Activated CD4-positive, CD25-positive, alpha-beta regulatory T cell treated with anti-CD3 and anti-CD28 coated beads, Interleukin-2, amount 50 U/mL, for 24 hours (primary cell): ENCODE measurements at places on chromosomes 3 and 15.
A peak's percentile ranks its signal among the peaks of the same experiment; 100 is the strongest.

DNA sequence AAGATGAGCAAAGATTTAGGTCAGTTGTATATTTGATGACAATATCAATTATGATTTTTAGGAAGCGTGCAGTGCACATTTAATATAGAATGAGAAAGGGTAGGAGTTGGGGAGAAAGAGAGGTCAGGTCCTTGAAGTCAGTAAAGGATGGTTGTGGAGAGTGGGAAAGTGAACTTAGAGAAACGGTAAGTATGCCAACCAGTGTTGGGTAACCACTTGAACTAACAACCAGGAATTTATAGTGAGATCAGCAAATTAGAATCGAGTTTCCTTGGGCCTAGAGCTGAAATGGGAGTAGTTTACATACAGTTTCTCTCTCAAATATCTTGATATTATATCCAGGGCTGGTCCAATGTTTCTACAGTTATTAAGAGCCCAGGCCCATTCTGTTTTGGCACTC lies 188.5 kb upstream of the RBMS3 start:
- ATAC-seq = no peak

DNA sequence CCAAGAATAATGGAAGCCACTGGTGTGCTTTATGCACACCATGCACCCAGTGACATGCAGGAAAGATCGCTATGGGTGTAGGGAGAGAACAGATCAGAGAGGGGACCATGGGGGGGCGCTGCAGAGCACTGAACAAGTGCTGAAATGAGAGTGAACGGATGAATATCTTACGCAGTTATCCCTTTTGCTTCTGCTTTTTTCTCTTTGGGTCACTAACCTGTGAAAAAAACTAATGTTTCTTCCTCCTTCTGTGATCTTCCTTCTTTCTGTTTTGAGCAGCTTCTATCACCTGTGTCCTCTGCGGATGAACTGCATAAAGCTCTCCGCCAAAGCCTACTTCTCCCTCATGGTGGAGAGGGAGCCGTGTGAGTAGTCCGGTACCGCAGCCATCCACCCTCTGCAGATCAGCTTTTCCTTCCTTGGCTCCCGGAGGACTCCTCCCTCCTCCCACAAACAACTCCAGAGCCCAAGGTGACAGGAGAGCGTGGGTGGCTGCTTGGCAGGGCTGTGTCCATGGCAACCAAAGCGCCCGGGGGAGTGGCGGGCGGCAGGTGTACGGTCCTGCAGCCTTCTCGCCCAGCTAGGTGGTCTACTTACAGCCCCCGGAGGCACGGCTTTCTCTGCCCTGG lies 106.2 kb downstream of the DGKG start:
- no peak for ATAC-seq

- no peak for ATAC-seq
Measured at GRCh38 chr3:3714572-3714971, 84.7 kb upstream of the LRRN1 start.

GRCh38 chr3:101865751-101866509 lies 16.6 kb downstream of the NFKBIZ start:
- no peak for ATAC-seq

DNA sequence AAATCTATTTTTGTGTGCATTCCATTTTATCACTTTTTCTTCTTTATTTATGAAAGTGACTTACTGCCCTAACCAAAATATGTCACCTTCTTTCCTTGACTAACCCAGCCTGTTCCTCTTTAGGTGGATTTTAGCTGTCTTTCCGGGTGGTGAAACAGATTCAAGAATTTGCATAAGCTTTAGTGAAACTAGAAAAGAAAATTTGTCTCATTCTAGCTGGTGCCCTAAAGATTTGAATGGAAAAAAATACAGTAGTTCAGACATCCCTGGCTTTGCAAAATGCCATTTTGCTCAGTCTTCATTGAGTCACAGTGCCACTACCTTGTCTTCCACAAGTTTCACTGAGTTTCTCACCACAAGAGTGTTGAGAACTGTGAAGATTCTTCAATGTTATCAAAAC lies 28.2 kb upstream of the CCDC50 start:
- ATAC-seq = no peak

GRCh38 chr15:25478313-25478712 lies 39.5 kb upstream of the UBE3A start:
- no peak for ATAC-seq

DNA sequence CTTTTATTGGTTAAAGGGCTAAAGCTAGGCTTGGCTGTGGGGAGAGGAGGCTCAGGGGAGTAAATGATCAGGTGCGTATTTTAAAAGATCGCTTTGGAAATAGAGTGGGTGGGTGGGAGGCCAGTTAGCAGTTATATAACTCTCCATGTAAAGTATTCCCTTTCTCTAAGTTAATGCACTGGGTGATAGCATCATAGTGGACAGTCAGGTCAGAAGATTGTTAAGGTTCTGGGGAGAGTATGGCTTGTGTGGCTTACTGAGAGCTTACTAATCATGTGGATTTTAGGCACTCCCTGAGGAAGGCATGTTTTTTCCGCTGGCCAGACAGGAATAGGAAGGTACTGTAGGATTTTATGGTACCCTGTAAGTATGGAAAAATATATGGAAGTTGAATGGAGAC lies 6.3 kb upstream of the EIF3J start:
- ATAC-seq = no peak

DNA sequence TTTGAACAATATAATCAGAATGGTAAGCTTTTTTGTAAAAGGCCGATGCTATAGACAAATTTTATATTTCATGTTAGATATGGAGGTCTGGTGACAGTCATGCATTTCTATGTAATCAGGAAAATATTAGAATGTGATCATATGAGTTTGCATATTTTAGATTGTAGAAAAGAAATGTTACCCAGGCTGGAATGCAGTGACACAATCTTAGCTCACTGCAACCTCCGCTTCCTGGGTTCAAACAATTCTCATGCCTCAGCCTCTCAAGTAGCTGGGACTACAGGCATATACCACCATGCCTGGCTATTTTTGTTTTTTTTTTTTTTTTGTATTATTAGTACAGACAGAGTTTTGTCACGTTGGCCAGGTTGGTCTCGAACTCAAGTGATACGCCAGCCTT lies 152.0 kb downstream of the LMLN start:
- ATAC-seq = no peak

- no peak for ATAC-seq
Measured at GRCh38 chr3:185734725-185735096, 90.1 kb downstream of the IGF2BP2 start.

DNA sequence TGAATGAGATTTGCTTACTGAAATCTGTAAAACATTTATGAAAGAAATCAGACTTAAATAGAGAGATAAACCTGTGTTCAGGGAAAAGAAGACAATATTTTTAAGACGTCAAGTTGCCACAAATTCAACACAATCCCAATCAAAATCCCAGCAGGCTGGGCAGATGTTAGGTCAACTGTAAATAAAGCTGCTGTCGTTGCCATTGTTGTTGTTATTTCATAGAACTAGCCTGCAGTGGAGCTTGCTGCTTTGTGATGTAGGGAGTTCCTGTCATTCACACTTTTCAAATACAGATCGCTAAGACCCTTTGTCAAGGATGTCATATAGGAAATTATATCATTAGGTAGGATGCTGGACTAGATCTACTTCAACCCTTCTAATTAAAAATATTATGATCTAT lies 123.1 kb downstream of the NEO1 start:
- no peak for ATAC-seq

- ATAC-seq = no peak
Measured at GRCh38 chr3:11282250-11283138, 10.3 kb downstream of the ATG7 start.

DNA sequence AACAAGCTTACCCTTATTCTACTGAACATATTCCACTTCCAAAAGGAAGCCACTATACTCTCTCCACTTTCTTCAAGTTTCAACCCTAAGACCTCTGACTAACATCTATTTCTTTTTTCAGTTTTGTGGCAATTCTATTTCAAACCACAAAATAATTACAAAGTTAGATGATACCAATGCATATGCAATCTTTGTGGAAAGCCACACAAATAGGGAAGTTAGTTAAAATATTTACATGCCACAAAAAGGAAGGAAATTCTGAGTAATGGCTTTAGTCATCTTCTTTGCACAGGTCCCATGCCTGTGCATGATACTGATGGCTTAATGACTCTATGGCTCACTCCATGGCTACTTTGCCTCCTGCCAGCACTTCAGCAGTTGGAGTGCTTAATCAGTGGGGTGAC lies 57.0 kb upstream of the MCTP2 start:
- ATAC-seq = peak; percentile 74

- ATAC-seq = no peak
Measured at GRCh38 chr3:172133838-172134237, 94.5 kb downstream of the FNDC3B start.

- ATAC-seq = no peak
Measured at GRCh38 chr3:44833394-44833793, 28.3 kb upstream of the TMEM42 start.

- ATAC-seq = no peak
Measured at GRCh38 chr3:98246142-98246541, 17.9 kb upstream of the OR5H6 start.

DNA sequence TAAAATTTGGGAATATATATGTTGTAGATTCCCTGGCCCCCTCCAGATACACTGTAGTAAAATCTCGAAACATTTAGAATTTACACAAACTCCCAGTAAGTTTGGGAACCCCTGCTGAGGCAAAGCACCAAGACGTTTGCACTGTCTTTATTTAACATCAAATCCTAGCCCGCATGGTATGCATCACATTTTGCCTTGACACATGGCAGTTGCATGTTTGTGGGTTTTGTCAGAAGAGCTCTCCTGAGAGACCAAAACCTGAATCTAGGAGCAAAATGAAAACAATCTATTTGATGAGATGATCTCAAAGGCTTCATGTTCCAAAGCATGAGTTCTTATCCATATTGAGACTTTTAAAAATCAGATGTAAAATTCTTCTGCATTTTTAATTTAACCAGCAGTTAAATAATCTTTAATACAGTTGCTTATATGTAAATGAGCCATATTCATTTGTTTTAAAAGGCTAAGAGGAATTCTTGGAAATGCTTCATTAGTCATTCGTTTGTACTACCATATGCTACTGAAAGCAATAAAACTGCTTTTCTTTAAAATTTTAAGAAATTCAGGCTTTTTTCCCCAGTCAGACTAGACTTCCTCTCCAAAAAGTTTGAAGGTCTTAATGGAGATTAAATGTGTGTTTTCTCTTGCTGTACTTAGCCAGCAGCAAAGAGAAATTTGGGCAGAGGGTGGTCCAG lies 105.2 kb upstream of the BOC start:
- ATAC-seq = no peak

DNA sequence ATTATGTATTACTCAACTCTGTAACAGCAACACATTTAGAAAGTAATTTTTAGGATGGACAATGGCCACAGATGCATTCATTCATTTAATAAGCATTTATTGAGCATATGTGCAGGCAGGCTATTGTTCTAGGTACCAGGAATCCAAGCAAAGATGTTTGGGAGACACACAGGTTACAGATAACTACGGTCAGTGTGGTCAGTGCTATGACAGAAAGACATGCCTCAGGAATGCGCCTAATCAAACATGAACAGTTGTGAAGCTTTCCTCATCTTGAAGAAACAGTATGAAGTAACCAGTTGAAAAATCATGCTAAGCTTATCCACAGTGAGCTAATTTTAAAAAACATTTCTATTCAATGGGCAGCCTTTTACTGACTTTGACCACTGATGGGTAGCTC lies 155.4 kb upstream of the CCDC54 start:
- no peak for ATAC-seq

DNA sequence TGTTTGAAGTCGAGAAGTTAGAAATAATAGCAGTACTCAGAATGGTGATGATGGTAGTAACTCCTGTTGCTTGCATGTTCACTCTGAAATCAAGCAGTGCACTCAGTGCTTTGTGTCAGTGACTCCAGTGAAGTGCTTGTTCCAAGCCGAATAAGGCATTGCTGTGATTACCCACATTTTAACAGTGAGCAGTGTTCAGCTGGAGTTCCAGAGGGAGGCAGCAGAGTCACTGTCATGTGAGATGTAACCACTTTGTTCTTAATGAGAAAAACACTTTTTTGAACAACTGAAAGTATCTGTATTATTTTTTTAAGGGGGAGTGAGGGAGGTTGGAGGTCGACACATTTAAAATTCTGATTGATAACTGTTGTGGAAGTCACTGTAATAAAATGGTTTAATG lies 3.7 kb downstream of the MDFIC2 start:
- no peak for ATAC-seq

GRCh38 chr15:31389576-31389975 lies 62.9 kb downstream of the KLF13 start:
- no peak for ATAC-seq

GRCh38 chr3:172150913-172151650 lies 111.7 kb downstream of the FNDC3B start:
- no peak for ATAC-seq

DNA sequence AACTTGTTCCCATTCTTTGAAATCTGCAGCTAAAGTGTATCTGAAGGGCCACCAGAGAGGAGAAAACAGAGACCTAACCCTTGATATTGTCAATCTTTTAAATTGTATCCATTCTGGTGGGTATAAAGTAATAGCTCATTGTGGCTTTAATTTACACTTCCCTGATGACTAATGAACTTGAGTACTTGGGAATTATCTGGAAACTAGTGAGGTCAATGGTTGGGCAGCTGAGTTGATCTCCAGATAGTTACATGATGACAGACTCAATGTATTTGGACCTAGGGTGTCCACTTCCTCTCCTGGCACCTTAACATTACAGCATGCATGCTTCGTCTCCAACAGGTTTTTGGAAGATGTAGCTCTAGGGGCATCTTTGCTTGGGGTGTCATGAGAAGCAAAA lies 195.2 kb downstream of the PDCD6IP start:
- ATAC-seq = no peak

DNA sequence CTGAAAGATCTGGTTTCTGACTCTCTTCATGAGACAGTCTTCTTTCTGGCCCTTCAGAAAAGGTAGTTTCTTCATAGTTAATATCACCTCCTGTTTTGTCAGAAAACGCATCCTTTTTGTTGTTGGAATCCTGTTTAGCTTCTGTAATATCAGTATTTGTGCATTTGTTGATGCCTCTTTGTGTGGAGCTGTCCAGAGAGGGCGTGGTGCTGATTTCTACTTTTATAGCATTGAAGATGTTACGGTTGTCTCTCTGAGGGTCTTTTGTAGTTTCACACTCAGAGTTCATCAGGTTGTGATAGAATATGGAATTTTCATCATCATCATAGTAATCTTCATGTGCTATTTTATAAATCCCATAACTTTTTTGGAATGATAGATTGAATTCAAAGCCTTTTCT lies 8.9 kb downstream of the GPR149 start:
- no peak for ATAC-seq

- ATAC-seq = no peak
Measured at GRCh38 chr3:61358364-61358763, 107.1 kb upstream of the FHIT start.

GRCh38 chr15:67319961-67320360 lies 65.4 kb downstream of the IQCH start:
- no peak for ATAC-seq

DNA sequence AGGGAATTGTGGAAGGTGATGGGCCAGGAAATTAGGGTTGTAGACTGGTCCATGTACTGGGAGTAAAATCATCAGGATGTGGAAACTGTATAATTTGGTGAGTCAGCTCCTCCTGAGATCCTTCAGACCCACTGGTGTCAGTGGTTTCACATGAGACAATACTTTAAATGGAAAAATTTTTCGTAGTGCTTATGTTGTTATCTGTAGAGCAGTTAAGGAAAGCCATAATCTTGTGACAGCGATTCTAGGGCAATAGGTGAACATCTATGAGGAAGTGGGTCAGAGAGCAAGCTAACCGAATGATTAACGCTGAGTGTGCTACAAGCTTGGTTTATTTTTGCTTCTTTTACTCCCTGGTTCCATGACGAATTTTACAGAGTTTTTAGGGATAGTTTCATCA lies 200.6 kb downstream of the CADM2 start:
- no peak for ATAC-seq
